Kasumi-1 (cell line): ENCODE measurements at places on chromosomes 4 and X.
A peak's percentile ranks its signal among the peaks of the same experiment; 100 is the strongest.

DNA sequence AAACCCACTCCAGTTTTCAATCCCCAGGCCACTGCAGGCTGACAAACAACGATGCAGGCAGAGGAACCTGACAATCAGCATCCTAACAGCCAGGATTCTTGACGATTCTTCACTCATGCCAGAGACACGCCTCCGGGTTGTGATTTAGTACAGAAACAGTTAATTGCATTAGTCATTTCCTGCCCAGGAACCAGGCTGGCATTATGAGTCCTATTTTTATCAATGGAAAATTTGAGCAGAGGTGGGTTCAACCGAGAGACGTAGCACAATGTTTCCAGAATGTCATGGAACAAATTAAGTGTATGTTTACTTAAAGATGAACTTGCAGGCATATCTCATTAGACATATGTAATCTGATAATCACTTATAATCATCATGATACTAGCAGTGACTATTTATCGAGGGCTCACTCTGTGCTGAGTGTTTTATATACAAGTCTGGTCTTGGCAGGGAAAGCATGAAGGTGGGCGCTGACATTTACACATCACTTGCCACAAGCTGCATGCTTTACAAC, 159.7 kb downstream of the NSUN7 start:
- no peak for DNase-seq

GRCh38 chr4:101761405-101761804, 29.1 kb upstream of the BANK1 start:
- DNase-seq: no peak

- no peak for DNase-seq
Measured at GRCh38 chr4:170001745-170002267, 24.4 kb downstream of the MFAP3L start.

DNA sequence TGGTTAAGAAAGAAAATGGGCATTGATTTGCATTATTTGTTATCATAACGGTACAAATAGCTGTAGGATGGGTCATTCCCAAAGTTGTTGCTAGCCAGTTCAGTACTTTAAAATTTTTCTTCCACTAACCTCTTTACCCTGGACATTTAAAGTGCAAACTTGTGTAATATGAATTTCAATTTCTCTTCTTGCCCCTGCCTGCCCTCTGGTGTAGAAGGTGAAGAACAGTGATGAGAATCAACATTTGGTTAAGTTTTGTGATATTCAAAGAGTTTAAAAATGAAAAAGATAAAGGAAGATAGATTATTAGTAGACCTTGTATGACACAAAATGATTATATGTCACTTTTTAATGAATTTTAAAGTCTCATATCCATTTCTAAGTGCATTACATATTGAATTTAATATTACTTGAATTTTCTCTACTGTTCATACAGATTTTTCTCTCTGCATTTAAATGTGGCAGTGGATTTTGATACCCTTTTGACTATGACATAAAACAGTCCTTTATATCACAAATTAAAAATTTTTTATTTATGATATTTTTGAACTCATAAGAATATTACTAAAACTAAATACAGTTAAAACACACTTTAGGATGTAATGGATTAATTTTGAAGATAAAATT, 337.7 kb downstream of the BMPR1B start:
- peak; percentile 67 for DNase-seq

- DNase-seq: no peak
Measured at GRCh38 chr4:150021483-150021882, 56.8 kb upstream of the DCLK2 start.

DNA sequence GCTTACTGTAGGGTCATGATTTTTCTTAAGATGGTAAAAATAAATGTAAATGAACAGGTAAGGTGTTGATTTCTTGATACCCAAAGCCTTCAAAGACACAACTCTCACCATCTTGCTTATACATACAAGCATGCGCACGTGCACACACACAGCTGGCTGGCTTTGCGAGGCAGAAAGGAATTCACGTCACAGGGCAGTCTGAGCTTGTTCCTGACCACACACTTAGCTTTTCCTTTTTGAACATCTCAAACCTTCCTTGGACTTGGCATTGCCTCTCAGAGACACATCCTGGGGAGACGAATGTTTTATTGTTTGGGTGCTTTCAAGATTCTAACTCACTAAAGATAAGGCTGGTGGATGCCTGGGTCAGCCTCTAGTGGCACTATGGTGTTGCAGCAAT, 175.0 kb downstream of the NHS start:
- DNase-seq: no peak

- no peak for DNase-seq
Measured at GRCh38 chr4:57668621-57669020, 558.4 kb upstream of the IGFBP7 start.
